ENCODE measurements at places on chromosomes 11 and 22. TPM values are rescaled to one million over a fixed set of nuclear protein-coding genes. Genes with fewer than 3 reads are reported as not detected.

GRCh38 chr11:19769820-19770219 lies 57.2 kb downstream of the NAV2 start:
- no peak for DNase-seq

GRCh38 chr11:119476666-119477331 lies 53.8 kb upstream of the THY1 start:
- no peak for DNase-seq

DNA sequence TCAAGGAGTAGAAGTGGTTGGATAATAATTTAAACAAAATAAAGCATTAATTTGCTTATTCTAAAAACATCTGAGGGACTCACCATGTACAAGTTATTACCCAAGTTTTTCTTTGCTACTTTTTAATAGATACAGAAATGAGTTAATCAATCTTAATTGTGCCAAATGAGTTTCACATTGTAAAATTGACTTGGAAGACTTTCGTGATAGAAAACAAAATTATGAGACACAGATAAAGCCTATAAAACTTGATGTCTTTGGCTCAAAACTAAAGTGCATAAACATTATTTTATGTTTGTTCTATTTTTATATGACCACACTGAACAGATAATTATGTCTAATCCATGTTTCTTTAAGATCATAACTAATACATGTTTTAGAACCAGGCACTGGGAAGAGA lies 10.1 kb upstream of the CWF19L2 start:
- no peak for DNase-seq

- DNase-seq = no peak
These were observed 22.4 kb downstream of the C22orf23 start for GRCh38 chr22:37930952-37931440.

DNA sequence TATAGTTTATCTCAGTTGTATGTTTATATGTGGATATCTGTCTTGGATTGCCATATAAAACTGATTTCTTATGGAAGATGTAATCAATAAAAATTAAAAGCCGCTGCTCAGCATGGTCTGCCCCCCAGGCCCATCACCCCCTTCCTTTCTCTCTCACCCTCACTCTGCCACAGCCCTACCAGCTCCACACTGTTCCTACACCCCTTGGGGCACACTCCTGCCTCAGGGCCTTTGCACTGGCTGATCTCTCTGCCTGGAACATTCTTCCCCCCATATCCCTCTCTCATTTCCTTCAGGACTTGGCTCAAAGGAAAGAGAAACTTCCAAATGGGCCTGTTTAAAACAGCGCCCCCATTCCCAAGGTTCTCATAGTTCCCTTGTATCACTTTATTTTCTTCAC lies 63.1 kb downstream of the LRRC32 start:
- no peak for DNase-seq

DNA sequence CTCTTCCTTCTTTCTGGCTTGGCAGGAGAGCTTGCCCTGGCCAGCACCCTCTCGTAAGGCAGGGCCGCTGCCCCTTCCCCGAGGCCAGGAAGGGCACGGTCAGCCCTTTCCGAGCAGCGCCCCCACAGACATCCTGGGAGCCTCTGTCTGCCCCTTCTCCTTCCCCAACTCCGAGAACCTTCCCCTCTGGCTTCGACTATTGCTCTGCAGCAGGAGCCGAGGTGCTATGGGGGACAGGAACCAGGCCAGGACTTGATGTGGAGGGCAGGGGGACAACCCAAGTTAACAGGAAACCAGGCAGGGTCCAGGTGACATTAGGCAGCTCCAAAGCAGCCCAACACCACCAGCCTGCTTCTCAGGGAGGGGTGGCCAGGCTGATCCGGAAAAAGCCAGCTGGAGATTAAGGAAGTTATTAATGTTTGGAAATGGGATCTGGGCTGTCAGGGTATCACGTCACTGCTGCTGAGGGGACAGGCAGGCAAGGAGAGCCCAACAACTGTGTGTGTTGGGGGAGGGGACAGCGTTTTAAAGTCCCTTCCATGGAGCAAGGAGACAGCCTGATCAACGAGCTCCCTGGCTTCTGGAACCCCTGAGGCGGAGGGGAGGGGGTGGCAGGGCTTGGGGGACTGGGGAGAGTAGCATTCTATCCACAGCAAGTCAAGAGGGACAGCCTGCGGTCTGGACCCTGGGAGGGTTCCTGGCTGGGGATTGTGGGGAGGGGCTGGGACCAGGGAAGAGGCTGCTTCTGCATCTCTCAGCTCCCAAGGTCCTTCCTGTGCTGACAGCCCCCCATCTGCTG lies 27.3 kb downstream of the SYT7 start:
- no peak for DNase-seq

GRCh38 chr11:128316541-128317227 lies 270.7 kb downstream of the ETS1 start:
- DNase-seq = no peak

DNA sequence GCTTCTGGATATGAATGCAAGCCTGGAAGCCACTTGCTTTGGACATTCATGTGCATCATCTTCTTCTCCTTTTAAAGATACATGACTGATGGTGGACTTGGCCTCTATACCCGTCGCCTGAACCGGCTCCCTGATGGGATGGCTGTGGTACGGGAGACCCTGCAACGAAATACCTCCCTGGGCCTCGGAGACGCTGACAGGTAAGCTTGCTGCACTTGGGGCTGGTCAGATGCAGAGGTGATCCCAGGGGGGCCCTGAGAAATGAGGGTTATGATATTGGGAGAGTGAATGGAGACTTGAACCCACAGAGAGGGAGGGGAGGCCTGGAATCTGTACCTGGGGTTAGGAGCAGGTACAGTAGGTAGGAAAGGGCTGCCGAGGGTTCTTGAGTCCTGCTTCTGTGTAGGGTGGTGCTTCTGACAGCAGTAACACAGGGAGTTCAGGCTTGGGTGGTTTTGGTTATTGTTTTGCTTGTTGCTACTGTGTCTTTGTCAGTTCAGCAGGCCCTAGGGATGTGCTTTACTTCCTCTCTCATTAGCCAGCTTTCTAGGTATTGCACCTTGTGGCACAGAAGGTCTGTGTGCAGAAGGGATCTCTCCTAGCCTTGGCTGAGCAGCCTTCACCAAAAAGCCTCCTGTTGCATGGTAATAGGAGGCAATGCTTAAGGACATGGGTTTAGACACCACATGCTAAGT lies 176.1 kb downstream of the DBX1 start:
- no peak for DNase-seq

DNA sequence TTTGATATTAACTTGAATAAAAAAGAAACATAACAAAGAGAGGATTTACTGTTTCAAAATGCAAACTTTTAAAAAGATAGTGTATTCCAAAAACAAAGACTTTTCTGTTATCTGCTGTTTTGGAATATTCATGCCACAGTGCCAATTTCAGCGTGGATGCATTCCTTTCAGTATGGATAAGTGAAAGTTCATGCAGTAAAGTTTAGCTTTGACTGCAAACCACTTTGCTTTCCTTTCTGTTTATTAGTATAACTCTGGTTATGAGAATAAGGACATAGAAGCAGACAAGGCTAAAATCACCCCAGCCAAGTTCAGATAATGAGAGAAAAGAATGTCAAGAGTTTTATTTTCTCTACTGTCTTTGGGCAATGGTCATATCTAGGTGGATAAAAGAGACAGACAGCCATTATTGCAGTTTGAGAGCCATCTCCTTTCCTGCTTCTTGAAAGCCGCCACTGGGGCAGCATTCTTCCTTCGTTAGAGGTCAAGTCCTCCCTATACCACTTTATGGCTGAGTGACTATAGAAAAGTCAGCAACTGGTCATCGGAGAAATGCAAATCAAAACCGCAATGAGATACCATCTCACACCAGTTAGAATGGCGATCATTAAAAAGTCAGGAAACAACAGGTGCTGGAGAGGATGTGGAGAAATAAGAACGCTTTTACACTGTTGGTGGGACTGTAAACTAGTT lies 82.4 kb upstream of the BLID start:
- no peak for DNase-seq

DNA sequence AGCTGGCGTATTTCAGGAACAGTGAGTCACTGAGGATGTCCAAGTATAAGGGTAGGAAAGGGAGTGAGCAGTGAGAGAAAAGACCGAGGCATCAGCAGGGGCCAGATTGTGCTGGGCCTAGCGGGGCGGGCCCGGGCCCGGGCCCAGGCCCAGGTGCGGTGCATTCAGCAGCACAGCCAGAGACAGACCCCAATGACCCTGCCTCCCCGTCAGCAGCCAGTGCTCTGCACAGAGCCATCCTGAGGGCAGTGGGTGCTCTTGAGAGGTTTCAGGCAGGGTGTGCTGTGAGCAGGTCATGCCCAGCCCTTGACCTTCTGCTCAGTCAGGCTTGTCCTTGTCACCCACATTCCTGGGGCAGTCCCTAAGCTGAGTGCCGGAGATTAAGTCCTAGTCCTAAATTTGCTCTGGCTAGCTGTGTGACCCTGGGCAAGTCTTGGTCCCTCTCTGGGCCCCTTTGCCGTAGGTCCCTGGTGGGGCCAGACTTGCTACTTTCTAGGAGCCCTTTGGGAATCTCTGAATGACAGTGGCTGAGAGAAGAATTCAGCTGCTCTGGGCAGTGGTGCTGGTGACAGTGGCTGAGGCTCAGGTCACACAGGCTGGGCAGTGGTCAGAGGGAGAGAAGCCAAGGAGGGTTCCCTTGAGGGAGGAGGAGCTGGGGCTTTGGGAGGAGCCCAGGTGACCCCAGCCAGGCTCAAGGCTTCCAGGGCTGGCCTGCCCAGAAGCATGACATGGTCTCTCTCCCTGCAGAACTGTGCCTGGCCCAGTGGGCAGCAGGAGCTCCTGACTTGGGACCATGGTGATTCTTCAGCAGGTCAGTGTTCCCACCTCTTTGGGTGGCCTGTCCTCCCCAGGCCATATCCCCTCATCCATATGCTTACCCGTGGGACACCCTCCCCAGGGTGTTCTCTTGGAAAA lies 2.1 kb downstream of the MYO7A start:
- DNase-seq = no peak

GRCh38 chr11:67581469-67581868 lies 2.1 kb upstream of the GSTP1 start:
- DNase-seq = no peak

Gene LRRC4C
- 2.9 TPM for total RNA-seq

Gene HORMAD2
- total RNA-seq = not detected

Gene TESMIN
- 6.9 TPM for total RNA-seq

Gene POU2AF2
- not detected for total RNA-seq

Gene ACTN3
- 0.16 TPM for total RNA-seq

Gene CDC42BPG
- total RNA-seq = 5.9 TPM
